ENCODE measurements at places on chromosomes 12 and 14. TPM values are rescaled to one million over a fixed set of nuclear protein-coding genes. Genes with fewer than 3 reads are reported as not detected.

Gene ARHGEF25
- 6.8 TPM for total RNA-seq

Gene ZFHX2
- 1.7 TPM for total RNA-seq

Gene ACACB
- total RNA-seq: 6.0 TPM

Gene TCL1B
- not detected for total RNA-seq

Gene C2CD5
- total RNA-seq: 12.7 TPM

Gene COX8C
- total RNA-seq: not detected

Gene IL22
- not detected for total RNA-seq
